T-cell (primary cell): ENCODE measurements at places on chromosomes 1 and 21.

- no peak for DNase-seq
Observed at GRCh38 chr1:78667939-78668338, 18.3 kb downstream of the IFI44 start.

DNA sequence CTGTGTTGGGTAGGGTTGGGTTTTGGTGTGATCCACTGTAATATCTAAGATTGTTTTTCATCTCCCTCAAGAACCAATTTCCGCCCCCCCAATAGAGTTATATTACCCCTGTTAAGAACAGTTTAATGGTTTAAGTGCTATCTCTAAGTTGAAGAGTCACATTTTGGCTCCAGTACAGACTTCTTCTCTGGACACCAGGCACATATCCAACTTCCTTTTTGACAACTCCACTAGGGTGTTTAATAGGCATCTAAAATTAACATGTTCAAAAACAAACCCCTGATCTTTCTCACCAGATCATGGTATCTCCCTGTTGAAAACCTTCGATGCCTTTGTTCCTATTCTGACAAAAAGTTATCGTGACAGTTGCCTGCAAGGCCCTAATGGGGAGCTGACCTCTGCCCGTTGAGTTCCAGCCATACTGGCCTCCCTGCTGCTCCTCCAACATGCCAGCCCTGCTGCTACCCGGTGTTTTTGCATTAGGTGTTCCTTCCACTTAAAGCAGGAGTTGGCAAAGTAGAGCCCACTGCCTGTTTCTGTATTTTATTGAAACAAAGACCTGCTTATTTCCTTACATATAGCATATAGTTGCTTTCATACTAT is 18.6 kb downstream of the USP24 start:
- DNase-seq, result no peak

DNA sequence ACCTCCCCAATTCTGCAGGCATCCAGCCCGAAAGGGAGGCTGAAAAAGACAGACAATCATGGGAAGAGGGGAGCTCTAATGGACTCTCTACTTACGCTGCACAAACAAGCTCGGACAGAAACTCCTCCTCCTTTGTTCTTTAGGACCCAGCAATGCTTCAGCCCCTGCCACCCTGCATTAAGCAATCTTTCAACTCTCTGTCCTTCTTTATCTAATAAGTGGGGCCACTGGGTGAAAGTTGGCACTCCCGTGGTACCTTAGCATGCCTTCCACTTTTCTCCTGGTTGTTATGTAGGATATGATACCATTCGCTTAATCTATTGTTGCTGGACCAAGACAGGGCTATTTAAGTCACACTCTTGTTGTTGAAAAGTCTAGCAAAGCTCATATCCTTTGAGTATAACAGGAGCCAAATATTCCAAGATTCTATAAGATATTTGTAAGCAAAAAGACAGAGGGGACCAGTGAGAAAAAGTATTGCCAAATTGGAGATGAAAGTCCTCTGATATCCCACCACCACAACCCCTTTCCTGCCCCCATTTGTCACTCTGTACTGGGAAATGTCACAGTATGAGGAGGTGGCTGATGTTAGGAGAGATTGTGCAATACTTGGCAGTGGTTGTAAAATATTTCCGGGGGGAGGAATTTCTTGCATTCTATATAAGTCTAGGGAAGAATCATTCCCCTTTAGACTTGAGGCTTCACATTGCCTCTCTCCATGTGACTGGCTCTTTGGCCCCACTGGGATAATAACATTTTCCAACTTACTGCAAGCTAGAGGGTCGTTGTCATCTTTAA is 137.3 kb upstream of the GJB5 start:
- DNase-seq, result no peak

- DNase-seq, result no peak
Observed at GRCh38 chr1:106619827-106620134, 436.7 kb upstream of the PRMT6 start.

DNA sequence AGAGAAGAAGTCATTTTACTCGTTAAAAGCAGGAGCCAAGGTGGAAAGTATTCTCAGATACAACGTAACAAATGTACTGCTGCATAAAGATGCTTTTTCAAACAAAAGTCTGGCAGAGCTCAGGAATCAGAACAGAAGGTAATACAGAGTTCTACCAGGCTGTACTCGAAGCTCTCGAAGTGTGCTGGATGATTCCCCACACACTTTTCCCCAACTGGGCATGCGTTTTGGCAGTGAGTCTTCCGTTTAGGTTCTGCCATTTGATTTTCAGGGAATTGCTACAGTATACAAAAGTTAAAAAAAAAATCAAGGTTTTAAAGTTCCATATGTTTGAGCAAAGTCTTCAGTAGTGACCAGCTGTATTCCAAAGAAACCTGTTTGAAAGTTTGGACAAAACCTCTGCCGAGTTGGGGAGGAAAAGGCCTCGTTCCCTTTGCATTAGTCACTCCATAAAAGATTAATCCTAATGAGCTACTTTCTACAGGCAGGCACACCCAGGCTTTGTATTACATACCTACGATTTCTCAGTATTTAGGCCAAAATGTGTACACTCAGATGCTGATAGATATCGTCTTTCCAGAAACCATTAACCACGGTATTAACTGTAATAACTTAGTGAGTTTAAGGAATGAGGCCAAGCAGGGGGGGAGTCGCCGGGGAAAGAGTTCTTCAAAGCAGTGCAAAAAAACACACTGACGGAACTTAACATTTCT is 477.1 kb downstream of the LMO4 start:
- DNase-seq, result no peak

DNA sequence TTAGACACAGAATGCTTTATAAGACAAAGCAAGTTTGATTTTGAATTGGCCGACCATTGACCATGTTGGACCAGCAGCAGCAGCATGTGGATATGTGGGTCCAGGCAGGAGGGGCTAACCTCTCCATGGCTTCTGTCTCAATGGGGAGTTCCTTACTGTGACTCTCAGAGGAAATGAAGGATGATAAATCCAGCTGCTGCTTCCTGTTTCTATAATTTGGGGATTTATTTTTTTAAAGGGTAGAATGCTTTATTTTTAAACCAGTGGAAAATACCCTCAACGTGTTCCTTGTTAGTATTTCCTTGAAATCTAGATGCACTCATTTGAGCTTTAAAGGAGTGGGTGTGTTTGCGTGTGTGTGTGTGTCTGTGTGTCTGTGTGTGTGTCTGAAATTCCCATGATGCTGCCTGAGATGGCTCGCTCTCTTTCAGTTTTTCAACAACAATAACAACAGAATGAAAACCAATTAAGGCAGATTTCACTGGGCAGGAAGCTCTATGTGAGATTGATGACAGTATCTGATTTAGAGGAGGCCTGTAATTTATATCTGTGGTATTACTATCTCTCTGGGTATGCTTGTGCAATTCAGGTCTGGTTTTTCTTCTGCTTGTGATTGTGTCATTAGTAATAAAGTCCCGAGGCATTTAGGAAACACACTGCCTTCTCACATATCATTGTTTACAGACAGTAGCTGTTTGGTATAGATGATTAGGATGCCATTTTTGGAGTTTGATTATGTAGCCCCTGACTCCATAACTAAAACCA is 86.1 kb upstream of the ZNF326 start:
- no peak for DNase-seq

GRCh38 chr1:238672262-238672661 is 714.1 kb upstream of the CHRM3 start:
- no peak for DNase-seq

DNA sequence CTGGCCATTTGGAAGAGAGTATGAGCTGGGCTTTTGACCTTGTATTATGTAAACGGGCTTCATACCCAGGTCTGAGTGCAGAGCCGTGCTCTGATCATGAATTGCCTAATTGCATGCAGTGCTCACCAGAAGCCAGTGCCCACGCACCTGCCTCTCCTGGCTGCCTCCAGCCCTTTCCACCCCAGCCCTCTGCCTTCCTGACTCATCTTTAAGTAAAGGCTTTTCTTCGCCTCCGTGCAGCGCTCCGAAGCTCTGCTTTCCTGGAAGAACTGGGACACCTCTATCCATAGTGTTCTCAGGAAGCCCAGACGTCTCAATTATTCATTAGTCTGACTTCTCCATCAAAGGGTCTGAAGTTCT is 413.7 kb downstream of the PTPRU start:
- DNase-seq, result no peak

GRCh38 chr1:233140499-233140898 is 155.0 kb downstream of the PCNX2 start:
- no peak for DNase-seq

DNA sequence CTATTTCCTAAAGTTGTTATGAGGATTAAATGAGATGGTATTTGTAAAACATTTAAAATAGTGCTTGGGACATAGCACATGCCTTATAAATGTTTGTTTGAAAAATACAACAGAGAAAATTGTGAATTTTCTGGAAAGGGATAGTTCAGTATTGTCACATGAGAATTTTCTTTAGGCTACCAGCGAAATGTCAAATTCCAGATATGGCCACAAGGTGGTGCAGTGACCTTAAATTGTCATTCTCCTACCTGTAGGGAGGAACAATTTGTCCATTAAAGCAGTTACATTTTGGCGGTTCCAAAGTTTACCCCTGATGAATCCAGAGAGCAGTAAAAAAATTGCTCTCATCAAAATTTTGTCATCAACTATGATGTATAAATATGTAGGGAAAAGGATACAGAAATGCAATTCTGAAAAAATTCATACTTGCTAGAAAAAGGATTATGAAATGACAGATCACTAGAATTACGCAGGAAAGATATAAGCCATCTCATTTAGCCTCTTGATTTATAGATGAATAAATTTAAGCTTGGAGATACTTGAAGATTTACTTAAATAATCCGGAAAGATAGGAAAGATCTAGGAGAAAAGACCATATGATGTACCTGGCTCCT is 50.2 kb upstream of the TSHB start:
- peak; percentile 68 for DNase-seq
